Inflammatory macrophage treated with lipopolysaccharide for 4 hours (primary cell): ENCODE measurements at places on chromosomes 6 and 20.

- DNase-seq, result peak; percentile 52
Observed at GRCh38 chr20:13858439-13858838, 73.6 kb downstream of the NDUFAF5 start.

GRCh38 chr20:57908704-57909630 lies 199.2 kb upstream of the PMEPA1 start:
- DNase-seq, result no peak

DNA sequence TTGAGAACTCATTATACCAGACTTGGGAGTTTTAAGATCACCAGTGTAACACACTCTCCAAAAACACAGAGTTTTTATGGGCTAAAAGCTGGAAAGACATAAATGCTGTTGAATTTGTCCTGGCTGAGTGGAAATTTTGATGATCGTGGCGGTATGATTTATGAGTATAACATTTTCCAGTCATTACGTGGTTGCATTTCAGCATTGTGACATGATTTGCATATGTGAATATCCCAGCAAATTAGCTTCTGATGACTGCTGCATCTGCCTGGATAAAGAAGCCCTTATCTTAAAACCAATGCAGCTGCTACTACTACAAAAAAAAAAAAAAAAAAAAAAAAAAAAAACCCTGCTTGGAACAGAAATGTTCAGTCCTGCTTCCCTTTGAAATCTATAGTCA lies 850.9 kb downstream of the TFAP2A start:
- no peak for DNase-seq

DNA sequence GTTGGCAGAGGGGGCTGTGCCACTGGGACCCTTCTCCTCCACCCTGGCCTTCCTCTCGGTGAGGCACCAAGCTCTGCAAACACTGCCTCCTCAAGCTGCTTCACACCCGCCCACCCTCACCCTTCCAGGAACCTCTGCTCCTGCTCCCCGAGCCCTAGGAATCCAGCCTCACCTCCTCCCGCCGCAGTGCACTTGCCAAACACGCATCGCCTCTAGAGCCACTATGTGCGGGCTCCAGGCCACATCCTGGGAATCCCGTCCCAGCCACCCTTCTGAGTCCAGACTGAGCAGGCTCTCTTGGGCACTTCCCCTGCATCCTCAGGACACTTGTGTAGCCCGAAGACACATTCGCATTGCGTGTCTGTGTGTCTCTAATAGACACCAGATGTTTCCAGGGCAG lies 18.5 kb downstream of the PSMG4 start:
- no peak for DNase-seq

- no peak for DNase-seq
Observed at GRCh38 chr20:44552050-44552449, 30.2 kb upstream of the SERINC3 start.

GRCh38 chr6:140909156-140909555 lies 1223.6 kb upstream of the GJE1 start:
- no peak for DNase-seq

- DNase-seq, result peak; percentile 33
Observed at GRCh38 chr6:107124934-107125348, 9.6 kb upstream of the BEND3 start.

DNA sequence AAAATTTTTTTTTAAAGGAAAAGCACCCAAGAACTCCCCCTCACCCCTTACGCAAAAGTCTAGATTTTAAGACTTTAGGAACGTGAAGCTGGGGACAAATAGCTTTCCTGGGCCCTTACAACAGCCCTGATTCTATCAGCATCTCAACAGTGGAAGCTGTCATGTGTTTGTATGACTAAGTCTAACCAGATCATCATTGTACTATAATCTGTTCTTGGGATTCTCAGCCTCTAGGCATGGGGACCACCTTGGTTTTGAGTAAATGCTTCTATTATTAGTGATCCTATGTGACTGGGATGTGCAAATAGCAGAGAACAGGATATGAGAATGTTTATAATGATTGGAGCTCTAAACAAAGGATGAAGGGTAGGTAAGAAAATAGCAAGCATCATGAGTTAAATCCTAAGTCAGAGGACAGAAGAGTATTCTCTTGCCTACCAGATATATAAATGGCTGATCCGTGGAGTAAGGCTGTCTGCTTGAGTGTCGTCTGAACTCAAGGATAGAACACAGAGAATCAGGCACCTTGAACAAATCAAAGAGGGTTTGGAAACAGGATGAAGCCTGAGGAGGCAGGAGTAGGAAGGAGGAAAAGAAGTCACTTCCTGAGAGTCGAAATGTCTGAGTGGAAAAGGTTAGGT lies 105.7 kb upstream of the FAM184A start:
- no peak for DNase-seq

DNA sequence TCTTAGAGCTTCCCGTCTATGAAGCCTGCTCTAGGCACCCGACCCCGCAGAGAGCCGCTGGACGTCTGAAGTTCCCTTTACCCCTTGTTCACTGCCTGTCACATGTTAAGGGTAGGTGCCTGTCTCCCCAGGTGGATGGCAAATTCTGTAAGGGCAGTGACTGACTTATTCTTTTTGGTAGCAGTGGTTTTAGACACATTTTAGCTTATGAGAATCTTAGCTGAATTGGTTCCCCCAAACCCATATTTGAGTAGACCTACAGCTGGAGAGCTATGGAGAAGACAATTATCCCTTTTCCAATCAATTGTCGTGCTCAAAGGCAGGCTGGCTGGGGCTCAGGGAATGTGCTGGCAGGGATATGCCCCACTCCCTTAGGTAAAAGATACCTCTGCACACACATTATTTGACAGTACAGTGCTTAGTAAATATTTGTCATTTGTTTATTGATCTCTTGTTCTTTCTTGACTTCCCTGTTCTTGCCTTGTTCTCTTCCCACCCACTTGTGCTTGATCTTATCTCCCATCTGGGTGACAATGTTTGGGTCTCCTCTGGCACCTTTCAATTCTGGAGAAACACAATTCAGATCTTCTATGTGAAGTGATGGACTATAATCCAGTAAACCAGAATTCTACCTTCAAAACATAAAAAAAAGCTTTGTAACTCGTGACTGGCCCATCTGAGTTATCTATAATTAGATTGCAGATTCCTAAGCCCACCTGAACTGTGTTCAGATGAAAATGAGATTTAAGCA lies 114.3 kb upstream of the SLC2A12 start:
- peak; percentile 53 for DNase-seq

DNA sequence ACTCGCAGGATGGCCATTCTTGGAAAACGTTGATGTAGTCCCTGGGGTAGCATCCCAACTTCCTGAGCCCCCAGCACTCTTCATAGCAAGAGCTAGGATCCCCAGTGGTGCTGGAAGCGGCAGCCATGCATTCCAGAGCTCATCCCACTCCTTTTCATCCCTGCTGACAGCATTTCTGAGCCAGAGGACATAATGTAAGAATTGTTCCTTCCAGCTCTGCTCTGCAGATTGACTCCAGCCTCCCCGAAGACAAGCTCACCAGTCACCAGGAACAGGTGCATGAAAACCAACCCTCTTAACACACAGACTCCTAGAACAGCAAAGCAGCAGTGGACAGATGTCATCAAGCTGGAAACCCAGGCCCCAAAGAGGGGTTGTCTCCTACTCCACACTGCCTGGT lies 3.8 kb downstream of the SLC13A3 start:
- DNase-seq, result no peak

GRCh38 chr6:72715119-72715518 lies 93.3 kb downstream of the KCNQ5 start:
- no peak for DNase-seq

DNA sequence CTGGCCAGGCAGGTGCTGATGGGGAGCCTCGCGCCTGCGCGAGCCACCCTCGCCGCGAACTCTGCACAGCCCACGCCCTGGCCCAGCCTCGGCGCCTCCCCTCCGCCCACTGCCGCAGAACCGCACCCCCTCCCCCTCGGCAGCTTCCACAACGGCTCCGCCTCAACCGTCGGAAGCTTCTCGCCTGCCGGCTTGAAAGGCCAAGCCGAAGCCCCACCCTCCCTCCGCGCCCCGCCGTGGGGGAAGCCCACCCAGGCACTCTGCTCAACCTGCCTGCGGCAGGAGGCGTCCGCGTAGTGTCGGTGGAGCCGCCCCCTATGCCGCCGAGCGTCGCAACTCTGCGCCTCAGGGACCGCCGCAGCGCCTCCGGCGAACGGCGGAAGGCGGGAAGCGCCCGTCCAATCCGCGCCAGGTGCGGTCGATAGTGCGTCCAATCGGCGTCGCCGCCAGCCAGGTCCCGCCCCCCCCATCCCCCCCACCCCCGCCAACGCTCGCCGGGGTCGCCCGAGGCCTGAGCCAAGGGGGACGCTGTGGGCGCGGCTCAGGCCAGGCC lies at the start of gene SYCP2:
SYCP2 (minus strand) TSS at position 342 of the 553 bp plus-strand sequence. CDS start 11,224 bp downstream, outside the sequence.
- DNase-seq, result peak; percentile 22

DNA sequence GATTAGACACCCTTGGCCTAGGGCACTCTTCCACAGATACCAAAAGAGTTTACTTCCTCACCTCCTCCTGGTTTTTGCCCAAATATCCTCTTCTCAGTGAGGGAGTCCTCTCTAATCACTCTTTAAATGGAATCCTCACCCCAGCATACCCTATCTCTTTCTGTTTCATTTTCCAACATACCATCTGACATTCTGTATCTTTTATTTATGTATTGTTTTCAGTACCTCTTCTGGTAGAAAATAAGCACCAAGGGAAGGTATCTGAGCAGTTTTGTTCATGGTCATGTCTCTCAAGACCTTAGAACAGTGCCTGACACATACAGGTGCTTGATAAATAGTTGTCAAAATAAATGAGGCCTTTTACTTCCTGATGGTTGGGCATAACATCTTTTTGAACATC lies 55.1 kb downstream of the KIAA0408 start:
- DNase-seq, result no peak

- no peak for DNase-seq
Observed at GRCh38 chr6:36207155-36207554, 10.6 kb downstream of the BRPF3 start.

GRCh38 chr6:88490908-88491264 lies 324.7 kb upstream of the CNR1 start:
- DNase-seq, result no peak

DNA sequence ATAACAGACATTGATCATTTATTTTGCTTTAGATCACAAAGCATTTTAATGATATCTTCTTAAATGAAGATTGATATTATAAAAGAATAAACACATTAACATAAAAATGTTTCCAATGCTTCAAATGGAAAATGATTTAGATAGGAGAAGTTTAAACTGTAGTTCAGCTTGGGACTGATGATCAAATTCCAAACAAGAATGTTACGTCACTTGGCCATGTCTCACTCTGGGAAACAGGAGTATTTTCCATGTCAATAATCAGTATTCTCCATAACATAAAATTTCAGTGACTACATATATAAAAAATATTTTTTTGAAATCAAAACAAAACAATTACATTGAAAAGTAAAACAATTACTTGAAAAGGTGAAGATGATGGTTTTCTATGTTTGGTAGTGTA lies 52.9 kb upstream of the SIM1 start:
- no peak for DNase-seq

GRCh38 chr20:41166201-41167117 lies 29.1 kb downstream of the PLCG1 start:
- DNase-seq, result no peak

DNA sequence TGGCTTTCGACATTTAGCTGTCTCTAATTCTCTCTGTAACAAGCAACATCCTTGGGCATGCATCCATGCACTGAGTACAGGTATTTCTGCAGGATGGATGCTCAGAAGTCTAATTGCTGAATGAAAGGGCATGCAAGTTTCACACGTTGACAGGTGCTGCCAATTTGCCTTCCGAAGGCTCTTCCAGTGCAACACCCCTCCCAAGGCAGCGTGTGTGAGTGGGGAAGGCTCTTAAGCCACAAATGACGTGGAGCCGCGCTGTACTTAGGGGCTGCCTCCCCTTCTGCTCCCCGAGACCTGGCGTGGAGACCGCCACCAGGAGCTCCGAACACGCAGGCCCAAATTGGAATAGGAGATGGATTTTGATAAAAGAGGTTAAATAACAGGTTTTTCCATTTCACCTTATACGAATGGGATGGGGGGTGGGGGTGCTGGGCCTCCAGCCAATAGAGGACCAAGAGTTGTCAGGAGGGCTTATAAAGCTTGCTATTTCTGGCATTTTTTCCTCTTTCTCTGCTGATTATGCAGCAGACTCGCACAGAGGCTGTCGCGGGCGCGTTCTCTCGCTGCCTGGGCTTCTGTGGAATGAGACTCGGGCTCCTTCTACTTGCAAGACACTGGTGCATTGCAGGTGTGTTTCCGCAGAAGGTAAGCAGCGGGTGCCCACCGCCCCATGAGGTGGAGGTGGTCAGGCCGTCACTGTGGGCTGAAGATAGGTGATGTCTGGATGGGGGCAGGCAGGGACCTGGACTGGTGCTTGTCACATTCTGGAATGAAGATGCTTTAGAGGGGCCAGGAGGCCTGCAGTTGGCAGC lies 30.9 kb downstream of the TOX2 start:
- DNase-seq, result no peak

DNA sequence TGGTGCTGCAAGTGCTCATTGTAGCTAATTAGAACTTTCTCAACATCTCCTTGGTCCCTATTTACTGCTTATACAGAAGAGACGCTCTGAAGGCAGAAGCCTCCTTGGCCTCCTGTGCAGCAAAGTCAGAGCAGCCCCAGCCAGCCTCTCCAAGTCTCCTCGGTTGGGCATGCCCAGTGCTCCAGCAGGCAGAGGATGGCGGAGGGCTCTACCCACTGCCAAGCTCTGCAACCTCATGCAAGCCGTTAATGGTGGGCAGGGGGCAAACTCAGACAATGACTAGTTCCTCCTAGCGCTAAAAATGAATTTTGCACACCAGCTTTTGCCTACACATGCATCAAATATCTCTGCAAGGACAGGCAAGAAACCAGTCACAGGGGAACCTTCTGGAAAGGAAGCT lies 27.8 kb downstream of the NOL4L start:
- DNase-seq, result no peak

DNA sequence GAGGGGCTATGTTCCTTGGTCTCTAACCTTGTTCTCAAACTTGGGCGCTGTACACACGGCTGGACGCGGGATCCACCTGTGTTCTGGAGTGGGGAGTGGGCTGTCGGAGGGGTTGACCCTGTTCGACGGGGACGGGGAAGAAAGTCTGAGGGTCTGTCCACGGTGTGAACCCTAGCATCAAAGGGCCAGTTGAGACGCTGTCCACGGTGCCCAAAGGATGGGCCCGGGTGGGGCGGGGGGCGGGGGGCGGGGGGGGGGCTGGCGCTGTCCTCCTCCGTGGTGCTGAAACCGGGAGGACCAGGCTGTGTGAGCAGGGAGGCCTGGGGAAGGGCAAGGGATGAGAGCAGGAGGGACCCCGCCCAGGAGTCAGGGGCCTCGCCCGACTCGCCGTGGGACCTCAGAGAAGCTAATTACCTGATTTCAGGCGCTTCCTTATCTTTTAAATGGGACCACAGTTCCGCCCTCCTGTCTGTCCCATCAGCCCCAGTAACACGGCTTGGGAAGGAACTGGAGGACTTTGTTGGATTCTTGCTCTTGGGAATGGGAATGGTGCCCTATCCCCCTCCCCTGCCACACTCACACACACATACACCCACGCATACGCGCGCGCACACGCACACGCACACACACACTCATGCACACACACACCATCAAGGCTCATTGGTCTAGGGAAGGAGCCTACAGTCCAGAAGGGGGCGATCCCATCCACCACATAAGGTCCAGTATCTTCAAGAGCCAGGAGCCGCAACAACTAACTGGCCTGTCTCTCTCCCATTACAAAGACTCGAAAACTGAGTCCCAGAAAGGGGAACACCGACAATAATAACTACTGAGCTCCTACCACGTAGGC lies 1.0 kb upstream of the VSTM2L start:
- peak; percentile 48 for DNase-seq
